ENCODE measurements at places on chromosomes 7 and 10.

DNA sequence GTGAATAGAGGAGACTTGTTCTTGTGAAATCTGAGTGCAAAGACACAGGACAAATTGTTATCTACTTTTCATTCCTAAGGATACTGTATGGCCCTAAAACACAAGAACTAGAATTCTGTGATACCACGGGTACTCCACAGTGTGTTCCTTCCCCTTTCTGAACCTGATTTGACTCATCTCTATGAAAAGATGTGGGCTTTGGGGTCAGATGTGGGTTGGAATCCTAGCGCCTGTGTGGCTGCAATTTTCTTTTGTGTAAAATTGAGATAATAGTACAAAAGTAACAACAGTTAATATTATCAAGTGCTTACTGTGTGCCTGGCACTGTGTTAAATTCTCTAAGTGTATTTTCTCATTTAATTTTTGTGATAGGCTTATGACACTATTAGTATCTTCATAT is 8.1 kb downstream of the SRGN start:
- DNase-seq = no peak

- DNase-seq = peak; percentile 30
These were observed 25.0 kb downstream of the EGFR start for GRCh38 chr7:55043691-55044370.

- DNase-seq = no peak
These were observed 22.1 kb downstream of the ATP6V1F start for GRCh38 chr7:128884561-128885369.

DNA sequence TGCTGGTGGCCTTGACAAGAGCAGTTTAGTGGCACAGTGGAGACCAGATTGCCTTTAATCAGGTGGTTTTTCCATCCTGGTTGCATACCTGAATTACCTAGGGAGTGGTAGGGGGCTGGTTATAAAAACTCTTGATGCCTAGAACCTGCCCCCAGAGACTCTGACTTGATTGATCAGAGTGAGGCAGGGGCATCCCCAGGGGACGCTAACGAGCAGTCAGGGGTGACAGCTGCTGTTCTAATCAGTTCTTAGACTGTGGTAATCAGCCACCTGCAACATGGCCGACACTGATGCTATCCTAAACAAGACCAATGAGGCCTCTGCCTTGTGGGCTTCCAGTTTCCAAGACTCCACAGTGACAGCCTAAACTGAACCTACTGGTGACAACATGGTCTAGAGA is 2.0 kb upstream of the OPALIN start:
- no peak for DNase-seq

DNA sequence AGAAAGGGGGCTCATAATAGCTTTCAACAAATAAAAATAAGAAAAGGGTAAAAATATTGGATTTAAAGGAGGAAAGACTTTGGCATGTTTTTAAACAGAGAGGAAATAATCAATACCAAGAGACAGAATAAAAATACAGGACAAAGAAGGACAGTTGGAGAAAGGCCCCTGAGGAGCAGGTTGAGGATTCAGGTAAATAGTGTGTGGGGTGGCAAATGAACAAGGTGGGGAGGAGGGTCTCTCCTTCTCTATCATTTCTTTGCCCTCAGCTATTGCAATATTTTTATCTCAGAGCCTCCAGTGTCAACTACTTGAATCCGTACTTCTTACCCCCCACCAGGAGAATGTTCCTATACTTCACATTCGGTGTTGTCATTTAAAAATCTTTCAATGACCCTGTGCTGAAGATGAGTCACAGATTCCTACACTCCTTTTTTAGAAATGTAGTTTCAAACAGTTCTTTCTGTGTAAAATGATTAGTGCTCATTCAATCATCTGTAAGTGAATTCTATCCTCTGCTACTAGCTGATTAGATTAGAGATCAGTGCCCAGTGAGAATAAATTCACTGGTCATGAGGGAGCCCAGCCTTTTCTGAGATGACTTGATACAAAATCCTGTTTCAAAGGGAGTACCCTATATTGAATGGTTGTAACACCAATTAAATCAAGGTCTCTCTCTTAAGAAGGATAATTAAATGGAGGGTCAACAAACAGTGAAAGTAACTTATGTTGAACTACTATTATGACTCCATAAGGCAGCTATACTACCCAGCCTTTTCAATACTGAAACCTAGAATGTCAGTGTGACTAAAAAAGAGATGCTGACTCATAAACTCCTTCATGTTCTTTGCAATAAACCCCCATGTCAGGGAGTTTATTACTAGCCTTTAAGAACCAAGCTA is 50.4 kb upstream of the WNT16 start:
- no peak for DNase-seq

DNA sequence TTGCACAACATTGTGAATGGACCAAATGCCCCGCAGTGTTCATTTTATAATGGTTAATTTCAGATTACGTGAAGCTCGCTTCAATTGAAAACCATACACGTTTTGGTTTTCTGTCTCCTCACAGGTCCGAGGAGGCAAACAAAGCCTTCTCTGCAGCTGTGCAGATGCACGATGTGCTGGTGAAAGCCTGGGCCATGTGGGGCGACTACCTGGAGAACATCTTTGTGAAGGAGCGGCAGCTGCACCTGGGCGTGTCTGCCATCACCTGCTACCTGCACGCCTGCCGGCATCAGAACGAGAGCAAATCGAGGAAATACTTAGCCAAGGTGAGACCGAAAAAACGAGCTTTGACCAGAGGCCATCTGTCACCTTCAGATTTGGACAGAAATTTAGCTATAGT is 110.3 kb downstream of the TRRAP start:
- DNase-seq = no peak

GRCh38 chr7:77918676-77919075 is 120.1 kb downstream of the PHTF2 start:
- DNase-seq = no peak

- DNase-seq = no peak
These were observed 1092.5 kb upstream of the C7orf33 start for GRCh38 chr7:147498081-147498480.

GRCh38 chr10:18608596-18608995 is 42.8 kb downstream of the NSUN6 start:
- no peak for DNase-seq

DNA sequence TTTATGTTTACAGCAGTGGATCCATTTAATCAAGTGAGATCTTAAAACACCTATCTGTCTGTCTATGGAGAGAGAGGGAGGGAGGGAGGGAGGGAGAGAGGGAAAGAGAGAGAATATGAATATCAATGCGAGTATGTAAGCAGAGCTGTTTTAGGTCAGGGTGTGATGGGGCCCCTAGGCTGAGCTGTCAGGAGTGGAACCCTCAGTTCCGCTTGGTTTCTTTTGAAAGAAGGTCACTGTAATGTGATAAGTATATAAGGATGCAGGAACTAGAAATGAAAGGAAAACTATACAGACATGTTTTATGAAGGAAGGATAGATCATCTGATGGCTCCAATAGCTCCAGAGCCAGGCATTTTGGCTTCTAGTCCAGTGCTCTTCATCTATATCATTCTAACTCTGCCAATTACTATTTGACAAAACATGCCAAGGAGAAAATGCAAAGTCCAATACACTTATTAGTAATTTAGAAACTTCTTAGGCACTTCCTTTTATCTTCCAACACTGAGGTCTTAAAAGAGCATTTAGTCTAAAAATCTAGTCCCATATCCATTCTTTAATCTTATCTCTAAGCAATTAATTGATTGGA is 70.3 kb downstream of the NRCAM start:
- DNase-seq = no peak

GRCh38 chr10:88386821-88387773 is 196.0 kb downstream of the RNLS start:
- DNase-seq = no peak

- DNase-seq = peak; percentile 75
These were observed 1599.9 kb upstream of the LRRTM3 start for GRCh38 chr10:65325913-65326312.

DNA sequence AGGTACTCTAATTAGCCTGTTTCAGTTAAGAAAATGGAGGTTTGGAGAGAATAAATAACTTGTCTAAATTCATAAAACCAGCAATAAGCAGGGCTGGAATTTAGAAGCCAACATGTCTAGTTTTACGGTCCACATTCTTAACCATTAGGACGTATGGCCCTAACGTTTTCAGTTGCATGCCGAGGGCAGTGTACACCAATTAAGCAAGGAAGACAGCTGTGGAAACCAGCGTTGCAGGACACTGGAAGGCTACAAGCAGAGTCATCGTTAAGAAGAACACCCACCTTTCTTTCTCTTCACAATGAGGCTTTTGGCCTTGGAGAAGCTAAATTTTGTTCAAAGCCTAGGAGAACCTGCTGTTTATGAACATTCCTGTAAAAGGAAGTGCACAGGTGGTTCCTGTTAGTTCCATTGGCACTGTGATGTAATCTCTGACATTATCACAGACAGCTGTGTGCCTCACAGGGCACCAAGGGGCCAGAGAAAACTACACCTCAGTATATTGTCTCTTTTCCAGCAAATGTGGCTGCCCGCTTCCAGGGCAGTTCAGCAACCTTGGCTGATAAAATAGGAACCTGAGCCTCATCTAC is 21.0 kb downstream of the MPP7 start:
- DNase-seq = no peak

DNA sequence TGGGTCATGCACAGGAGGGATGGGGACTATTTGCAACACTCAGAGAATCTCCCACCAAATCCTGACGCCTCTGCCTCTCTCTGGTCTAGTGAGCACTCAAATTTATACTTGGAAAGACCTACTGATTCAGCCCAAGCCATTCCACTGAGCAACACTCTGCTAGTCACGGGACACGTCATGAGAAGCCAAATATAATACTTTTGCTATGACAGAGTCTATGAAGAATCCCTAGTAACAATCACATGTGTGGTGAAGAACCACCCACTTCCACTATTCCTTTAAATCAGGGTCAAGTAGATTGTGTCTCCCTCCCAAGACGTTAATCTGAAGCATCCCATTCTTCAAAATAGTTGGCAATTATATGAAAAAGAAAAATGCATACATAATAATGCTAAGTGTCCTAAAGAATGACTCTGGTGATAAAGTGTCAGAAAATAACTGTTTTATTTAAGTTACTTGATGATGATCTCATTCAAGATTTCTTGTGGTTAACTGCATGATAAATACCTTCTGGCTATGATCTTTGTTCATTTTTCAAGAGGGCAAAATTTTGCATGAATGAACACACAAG is 28.5 kb downstream of the CHCHD3 start:
- DNase-seq = no peak

DNA sequence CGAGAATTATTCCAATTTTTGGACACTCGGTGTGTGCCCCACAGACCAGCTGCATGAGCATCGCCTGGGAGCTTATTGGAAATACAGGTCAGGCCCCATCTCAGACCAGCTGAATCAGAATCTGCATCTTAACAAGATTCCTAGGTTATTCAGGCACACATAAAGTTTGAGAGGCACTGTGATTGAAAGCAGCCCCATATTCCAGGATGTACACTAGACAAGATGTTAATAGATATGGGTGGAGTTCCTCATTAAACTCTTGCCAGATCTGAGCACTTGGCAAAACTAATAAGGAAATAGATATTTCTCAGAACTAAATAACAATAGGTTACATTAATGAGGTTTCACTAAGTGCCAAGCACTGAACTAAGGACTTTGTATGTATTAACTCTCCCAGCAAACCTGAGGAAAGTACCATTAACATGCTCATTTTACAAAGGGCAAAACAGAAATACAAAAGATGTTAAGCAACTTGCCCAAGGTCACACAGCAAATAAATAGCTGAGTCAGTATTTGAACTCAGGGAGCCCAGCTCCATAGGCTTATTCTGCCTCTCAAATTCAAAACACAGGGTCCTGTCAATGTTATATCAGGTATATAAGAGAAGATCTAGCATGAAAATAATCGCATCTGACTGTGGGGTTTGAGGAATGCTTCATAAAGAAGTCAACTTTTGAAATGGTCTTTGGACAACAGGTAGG is 29.9 kb downstream of the PPP1R3C start:
- DNase-seq = no peak

DNA sequence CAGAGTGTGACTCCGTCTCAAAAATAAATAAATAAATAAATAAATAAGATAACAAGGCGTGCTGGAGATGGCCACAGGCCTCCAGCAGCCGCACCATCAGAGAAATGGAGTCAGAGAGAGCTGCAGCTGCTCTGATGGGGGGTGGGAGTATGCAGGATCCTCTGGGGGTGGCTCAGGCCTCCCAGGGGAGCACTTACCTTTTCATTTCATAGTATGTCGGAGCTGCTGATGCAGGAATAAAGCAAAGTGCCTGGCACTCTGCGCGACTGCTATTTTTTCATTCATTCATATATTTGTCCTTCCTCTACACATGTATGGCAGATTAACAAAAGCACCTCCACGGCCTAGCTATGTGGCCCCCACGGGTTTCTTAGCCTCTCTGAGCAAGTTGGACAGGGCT is 175.9 kb downstream of the CUX1 start:
- no peak for DNase-seq

GRCh38 chr7:16369855-16370254 is 51.5 kb downstream of the CRPPA start:
- no peak for DNase-seq

DNA sequence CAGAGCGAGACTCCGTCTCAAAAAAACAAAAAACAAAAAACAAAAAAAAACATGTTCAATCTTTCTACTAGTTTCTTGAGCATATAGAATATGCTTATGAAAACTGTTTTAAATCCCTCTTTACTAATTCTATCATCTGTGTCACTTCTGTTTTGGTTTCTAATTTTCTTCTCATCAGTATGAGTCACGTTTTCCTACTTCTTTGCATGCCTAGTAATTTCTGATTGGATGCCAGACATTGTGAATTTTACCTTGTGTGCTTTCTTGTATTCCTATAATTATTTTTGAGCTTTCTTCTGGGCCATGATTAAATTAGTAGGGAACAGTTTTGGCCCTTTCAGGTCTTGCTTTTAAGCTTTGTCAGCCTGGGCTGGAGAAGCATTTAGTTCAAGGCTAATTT is 9.9 kb downstream of the MICU1 start:
- no peak for DNase-seq

GRCh38 chr10:48684792-48685623 is at the start of gene WDFY4:
WDFY4 (plus strand) TSS chr10:48684873; CDS start chr10:48709733, 24,860 bp downstream.
- no peak for DNase-seq

GRCh38 chr7:133853706-133854276 is 273.3 kb upstream of the LRGUK start:
- DNase-seq = peak; percentile 46

- DNase-seq = peak; percentile 43
These were observed 441.3 kb upstream of the MKI67 start for GRCh38 chr10:128567551-128567950.

DNA sequence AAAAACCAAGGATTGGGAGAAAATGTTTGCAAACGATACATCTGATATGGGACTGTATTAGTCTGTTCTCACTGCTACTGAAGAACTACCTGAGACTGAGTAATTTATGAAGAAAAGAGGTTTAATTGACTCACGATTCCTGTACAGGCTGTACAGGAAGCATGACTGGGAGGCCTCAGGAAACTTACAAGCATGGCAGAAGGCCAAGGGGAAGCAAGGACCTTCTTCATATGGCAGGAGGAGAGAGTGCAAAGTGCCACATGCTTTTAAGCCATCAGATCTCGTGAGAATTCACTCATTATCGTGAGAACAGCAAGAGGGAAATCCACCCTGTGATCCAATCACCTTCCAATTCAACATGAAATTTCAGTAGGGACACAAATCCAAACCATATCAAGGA is 11.0 kb downstream of the ZNF713 start:
- no peak for DNase-seq

- DNase-seq = no peak
These were observed 62.3 kb downstream of the EGFR start for GRCh38 chr7:55081068-55081467.
